ENCODE measurements at places on chromosomes 7 and 10.

- no peak for DNase-seq
Measured at GRCh38 chr10:117391436-117392205, 16.4 kb upstream of the PDZD8 start.

- no peak for DNase-seq
Measured at GRCh38 chr10:100182908-100183307, 2.9 kb downstream of the ERLIN1 start.

GRCh38 chr7:28512668-28513440 lies 100.5 kb downstream of the CREB5 start:
- no peak for DNase-seq

DNA sequence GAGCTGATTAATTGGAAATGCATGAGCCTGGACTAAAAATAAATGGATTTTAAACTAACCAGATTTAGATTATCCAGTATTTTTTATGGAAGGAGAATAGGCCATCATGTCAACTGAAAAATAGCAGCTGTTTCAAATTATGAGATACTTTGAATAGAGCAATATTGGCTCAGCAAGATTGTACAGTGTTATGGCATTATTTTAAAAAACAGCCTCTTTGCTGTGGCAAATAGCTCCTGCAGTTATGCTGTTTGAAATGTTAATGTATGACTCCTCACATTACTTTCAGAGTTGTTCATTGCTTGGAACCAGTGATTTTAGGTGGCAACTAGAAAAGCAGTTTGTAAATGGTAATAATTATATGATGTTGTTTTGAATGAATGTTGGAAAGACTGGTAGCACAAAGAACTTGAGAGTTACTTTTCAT lies 244.5 kb downstream of the KIAA1217 start:
- no peak for DNase-seq

- DNase-seq: no peak
Measured at GRCh38 chr7:35272246-35272645, 18.3 kb upstream of the TBX20 start.

- DNase-seq: no peak
Measured at GRCh38 chr10:58662314-58662713, 149.6 kb downstream of the BICC1 start.

GRCh38 chr7:106466867-106467266 lies 182.1 kb upstream of the NAMPT start:
- DNase-seq: no peak

DNA sequence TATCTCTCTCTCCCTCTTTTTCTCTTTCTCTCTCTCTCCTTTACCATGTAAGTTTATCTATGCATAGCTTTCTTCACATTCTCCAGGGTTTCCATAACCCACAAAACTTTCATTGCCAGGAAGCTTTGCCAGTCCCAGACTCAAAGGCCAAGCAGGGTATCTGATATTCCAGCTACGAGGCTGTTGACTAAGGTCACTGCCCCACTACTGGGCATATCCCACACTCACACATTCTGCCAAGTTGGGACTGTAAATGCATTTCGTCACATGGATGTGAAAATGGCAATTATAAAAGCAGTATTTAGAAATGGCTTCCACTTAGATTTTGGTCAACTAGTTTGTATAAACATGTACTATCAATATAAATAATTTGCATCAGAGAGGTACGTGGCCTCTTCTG lies 43.3 kb upstream of the SEPTIN7 start:
- DNase-seq: no peak

DNA sequence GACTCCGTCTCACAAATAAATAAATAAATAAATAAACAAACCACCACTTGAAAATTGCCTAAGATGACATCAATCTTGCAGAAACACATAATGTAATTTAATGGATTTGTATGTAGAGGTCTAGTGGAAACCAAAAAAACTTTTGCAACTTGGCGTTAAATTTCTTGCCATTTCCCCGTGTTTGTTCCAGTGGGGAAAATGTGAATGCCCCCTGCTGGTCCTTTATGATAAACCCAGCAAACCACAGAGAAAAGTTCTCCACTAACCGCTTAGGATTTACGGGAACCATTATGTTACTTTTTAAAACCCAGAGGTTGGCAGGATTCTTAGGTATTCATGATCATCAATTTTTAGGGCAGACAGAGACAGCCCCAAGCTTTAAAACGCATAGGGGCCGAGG lies 32.5 kb downstream of the LAMB4 start:
- DNase-seq: no peak

GRCh38 chr10:26169466-26169865 lies 47.1 kb upstream of the GAD2 start:
- DNase-seq: no peak

DNA sequence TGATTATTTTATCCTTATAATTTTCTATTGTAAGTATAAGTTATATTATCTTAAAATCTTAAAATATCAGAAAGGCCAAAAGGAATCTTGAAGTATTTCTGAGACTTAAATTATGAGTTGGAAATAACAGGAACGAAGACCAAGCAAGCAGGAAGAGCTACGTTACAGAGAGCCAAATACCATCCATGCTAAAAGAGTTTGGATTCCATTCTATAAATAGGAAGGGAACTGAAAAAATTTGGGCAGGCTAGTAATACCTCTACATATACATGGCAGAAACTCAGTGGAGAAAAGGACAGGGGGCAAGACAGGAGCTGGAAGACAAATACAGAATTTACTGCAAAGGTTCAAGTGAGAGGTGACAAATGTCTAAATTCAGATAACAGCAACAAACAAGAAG lies 16.7 kb downstream of the ITGB1 start:
- DNase-seq: no peak
